ENCODE measurements at places on chromosomes 3 and 15. TPM values are rescaled to one million over a fixed set of nuclear protein-coding genes. Genes with fewer than 3 reads are reported as not detected.
A peak's percentile ranks its signal among the peaks of the same experiment; 100 is the strongest.

- DNase-seq: no peak
These were observed 51.7 kb downstream of the GOLIM4 start for GRCh38 chr3:168044049-168044448.

Gene PLSCR1
- 43.5 TPM for total RNA-seq

- no peak for DNase-seq
These were observed 270.4 kb downstream of the OCA2 start for GRCh38 chr15:27828746-27829145.

GRCh38 chr3:158570999-158571702 lies at the start of gene MLF1:
MLF1 (plus strand) TSS chr3:158571194; CDS start chr3:158571301, 107 bp downstream.
- DNase-seq: peak; percentile 98

Gene XCR1
- not detected for total RNA-seq

GRCh38 chr15:100565591-100565990 lies 36.4 kb downstream of the LINS1 start:
- DNase-seq: no peak

DNA sequence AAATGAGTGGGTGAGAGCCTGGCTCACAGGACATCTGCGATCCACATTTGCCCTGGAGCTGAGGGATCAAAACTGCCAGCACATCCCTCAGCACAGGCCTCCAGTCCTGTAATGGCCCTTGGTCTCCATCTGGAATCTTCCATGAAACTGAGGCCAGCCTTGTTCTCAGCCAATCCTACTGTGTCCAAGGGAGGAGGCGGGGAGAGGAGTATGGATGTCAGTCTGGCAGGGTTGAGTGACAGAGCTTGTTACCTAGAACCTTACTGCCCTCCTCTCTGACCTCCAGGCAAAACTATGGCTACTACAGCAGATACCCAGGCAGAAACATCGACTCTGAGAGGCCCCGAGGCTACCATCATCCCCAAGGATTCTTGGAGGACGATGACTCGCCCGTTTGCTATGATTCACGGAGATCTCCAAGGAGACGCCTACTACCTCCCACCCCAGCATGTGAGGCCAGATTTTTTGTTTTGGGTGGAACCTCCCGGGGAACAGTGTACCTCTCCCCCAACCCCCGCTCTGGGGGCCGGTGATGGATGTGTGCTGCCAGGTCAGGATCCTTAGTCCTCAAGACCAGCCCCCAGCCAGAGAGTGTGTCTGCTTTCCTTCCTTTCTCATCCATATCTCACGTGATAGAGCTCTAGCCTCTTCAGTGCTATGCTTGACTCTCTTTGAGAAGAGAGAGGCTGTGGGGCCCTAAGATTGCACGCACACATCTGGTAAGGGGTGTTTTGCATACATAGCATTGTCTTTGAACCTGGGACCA lies 41.3 kb downstream of the CHDH start:
- DNase-seq: peak; percentile 26

- no peak for DNase-seq
These were observed 36.9 kb downstream of the SENP8 start for GRCh38 chr15:72155003-72155621.

DNA sequence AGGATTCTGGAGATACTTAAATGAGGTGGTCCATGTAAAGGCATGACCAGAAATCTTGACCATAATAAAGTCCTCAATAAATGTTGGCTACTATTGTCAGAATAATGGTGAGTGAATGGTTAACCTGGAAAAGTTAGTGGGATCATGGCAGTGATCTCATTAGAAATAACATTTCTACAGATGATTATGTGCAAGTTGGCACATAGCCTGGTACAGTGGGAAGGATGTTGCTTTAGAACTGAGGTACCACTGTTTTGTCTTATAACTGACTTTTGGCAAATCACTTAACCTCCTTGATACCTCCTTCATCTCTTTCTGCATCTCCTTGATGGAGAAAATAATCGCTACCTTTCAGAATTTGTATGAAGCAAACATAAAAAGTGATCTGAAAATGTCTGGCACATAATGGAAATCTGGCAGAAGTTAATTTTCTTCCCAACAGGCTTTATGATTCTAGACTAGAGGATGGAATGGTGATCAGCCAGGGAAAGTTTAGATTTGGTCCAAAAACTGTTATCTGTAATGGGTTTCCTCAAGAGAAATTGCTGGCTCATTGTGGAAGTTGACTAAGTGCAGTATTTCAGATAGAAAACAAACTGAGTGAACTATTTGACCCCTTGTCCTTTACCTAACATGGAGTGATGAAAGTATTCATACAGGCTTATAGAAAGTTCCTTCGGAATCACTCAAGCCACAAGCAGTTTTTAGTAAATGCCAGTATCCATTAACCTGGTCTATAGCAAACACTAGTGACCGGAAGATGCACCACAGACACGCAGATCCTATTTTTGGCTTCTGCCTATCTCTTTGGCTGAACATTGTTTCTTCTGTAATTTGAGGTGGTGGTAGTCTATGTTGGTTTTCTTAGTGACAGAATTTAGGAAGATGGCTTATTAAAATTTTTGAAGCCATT lies 449.6 kb upstream of the TGFBR2 start:
- no peak for DNase-seq

Gene TMOD3
- 17.4 TPM for total RNA-seq

DNA sequence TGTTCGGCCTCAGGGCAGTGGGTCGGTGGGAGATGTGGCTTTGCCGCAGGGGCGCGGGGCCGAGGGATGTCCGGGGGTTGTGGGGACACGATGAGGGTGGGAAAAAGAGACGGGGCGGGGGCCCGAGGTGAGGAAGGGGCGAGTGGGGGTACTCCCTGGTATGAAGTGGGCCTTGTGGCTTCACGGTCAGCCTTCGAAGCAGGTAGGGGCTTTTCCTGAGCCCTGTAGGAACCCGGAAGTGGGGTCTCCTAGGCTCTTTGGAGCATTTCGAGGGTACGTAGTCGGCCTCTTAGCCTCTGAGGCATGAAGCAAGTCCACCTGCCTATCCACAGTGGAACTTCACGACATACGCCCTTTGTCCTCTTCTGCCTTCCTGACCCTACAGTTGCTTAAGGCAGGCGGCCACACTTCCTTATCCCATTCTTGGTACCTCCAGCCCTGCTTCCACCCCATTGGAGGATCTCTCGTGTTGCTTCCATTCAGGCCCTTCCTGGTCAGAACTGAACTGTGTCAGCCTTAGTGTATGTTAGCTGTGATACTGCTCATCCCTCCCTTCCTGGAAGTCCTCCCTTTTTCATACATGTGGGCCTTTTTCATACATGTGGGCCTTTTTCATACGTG lies 389 bp downstream of the ARPC4 start:
- no peak for DNase-seq

Gene THPO
- 0.48 TPM for total RNA-seq

DNA sequence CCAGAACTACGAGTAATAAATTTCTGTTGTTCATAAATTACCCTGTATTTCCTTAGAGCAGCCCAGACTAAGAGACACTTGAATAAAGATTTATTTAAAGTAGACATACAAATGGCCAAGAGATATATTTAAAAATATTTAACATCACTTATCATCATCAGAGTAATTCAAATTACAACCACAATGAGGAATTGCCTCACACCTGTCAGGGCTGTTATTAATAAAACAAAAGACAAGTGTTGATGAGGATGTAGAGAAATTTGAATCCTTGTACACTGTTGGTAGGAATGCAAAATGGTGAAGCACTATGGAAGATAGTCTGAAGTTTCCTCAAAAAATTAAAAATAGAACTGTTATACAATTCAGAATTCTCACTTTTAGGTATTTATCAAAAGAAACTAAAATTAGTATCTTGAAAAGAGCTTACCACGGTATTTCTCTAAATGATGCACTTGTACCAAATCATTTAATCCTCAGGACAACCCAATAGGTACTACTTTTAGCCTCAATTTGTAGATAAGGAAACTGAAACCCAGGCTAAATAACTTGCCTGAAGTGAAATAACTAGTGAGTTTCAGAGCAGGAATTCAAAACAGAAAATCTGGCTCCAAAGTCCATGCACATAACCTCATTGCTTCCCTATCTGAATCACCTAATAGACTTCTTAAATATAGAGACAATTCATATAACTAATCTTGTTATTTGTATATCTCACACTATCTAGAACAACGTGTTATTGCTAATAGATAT lies 69.4 kb downstream of the ZBTB20 start:
- DNase-seq: no peak

DNA sequence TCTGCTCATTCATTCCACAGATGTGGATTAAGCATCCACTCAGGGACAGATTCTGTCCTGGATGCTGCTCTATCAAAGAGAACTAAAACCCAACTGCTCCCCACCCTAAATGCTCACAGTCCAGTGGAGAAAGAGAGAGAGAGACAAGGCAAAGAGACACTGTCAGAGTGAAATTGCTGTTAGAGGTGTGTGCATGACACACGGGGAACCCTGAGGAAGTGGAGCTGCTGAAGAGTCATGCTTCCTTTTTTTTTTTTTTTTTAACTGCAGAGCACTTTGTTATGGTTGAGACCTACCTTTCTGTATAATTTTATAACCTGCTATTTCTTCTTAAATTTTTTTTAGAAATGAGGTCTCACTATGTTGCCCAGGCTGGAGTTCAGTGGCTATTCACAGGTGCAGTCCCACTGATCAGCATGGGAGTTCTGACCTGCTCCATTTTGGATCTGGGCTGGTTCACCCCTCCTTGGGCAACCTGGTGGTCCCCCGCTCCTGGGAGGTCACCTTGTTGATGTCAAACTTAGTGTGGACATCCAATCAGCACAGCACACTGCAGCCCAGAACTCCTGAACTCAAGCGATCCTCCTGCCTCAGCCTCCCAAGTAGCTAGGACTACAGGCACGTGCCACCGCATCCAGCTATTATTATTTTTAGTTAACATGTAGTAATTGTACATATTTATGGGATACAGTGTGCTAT lies 18.2 kb upstream of the PSTPIP1 start:
- DNase-seq: no peak

Gene GOLGA8J
- total RNA-seq: not detected

GRCh38 chr3:177946497-177946896 lies 589.7 kb upstream of the KCNMB2 start:
- no peak for DNase-seq

DNA sequence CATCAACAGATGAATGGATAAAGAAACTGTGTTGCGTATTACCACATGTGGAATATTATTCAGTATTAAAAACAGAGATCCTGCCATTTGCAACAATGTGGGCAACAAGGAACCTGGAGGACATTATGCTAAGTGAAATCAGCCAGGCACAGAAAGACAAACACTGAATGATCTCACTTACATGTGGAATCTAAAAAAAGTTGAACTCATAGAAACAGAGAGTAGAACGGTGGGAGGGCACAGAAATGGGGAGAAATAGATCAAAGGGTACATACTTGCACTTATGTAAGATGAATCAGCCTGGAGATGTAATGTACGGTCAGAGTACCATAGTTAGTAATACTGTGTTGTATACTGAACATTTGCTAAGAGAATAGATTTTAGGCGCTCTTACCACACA lies 29.8 kb upstream of the MUC13 start:
- DNase-seq: no peak

GRCh38 chr3:36730966-36731365 lies 33.4 kb downstream of the DCLK3 start:
- DNase-seq: no peak

DNA sequence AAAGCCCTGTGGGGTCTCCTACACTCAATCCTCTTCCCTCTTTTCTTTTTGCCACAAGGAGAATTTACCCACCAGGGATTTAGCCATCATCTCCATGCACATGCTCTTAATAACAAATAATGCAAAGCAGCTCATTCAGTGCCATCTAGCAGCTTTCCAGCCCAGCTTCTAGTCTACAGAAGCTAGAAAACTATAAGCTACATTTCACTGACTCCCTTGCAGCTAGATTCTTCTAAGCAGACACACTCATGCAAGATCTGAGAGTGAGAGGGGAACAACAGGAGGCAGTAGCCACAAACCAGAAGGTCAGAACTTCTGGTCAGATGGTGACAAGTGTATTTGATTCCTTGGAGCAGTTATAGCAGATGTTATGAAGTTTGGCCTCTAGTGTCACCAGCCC lies 25.5 kb downstream of the OSBPL10 start:
- DNase-seq: no peak

- no peak for DNase-seq
These were observed 521.7 kb upstream of the MCTP2 start for GRCh38 chr15:93709708-93710107.

DNA sequence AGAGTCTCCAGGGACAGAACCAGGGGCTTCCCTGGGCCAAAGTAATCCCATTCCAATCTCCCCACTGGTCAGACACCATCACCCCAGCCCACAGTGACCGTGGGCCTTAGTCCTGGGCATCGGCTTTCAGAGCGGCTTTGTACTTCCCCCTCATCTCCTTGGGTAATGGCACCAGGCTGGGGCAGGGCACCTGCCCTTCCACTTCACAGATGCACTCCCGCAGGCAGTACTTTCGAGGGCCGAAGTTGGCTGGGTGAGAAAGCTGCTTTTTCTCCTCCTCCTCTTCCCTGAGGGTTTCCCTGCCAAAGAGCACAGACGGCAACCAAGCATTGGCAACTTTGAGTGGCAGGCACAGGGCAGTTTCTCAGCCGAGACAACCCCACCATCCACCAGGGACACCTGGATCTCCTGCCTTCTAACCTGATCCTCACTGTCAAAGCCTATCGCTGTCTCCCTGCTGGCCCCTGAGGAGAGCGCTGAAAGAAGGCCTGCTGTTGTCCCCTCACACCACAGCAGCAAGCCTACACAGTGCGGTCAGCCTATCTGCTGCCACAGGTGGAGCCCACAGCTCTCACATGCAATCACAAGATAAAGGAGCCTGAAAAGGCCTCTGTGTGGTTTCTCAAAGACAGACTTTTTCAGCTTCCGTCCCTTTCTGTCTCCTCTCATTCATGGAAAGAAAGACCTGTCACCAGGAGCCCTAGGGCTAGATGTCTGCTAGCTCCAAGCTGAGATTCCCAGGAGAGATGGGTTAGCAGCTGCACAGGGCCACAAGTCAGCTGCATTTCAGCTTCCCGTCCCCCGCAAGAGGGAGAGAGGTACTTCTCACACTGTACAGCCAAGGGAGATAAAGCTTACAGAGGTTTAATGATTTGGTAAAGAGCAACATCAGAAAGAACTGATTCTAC lies 12.5 kb downstream of the MRPS25 start:
- no peak for DNase-seq

Measured in cardiac septum (tissue), 1 donor.